ENCODE measurements at places on chromosomes 16 and 17. TPM values are rescaled to one million over a fixed set of nuclear protein-coding genes. Genes with fewer than 3 reads are reported as not detected.
A peak's percentile ranks its signal among the peaks of the same experiment; 100 is the strongest.

- peak; percentile 82 for DNase-seq
Measured at GRCh38 chr16:21159281-21159951, 942 bp downstream of the LDAF1 start.

DNA sequence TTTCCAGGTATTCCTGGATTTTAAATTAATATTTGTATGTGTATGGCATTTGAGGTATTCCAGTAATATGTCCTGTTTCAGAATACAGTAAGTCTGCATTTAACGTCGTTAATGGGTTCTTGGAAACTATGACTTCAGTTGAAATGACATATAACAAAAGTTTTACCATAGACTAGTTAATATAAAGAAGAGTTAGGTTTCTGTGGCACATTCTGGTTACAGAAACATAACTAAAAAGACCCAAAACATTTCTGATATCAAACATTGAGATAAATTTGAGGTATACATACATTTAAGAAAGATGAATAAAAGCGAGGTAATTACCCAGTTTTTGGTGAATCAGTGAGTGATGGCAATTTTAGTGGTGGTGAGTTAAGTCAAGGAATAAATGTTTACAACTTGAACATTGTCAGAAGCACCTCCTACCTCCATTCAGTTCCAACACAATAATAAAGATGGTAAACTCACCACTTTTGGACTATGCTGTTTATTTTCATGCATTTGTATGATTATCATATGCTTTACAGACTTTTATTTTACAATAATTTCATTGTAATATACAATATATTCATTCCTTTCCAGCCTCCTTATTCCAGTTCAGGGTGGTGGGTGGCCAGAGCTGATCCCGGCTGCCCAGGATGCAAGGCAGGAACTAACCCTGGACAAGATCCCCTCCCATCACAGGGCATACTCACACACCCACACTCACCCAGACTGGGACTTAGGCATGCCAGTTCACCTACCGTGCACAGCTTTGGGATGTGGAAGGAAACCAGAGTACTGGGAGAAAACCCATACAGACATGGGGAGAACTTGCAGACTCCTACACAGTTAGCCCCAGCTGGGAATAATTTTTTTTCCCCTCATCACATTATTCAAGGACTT, 9.7 kb downstream of the LUC7L3 start:
- no peak for DNase-seq

GRCh38 chr16:6165330-6165979, 1067.9 kb upstream of the EEF2KMT start:
- no peak for DNase-seq

GRCh38 chr16:64225696-64226095, 896.2 kb downstream of the CDH11 start:
- DNase-seq: no peak

SDK2 gene
- total RNA-seq: 64.2 TPM

GJC1 gene
- 26.8 TPM for total RNA-seq

OR2C1 gene
- total RNA-seq: not detected

ENPP7 gene
- total RNA-seq: not detected

- peak; percentile 30 for DNase-seq
Measured at GRCh38 chr16:27127308-27127707, 60.6 kb downstream of the C16orf82 start.

RNF43 gene
- total RNA-seq: 9.3 TPM

DNA sequence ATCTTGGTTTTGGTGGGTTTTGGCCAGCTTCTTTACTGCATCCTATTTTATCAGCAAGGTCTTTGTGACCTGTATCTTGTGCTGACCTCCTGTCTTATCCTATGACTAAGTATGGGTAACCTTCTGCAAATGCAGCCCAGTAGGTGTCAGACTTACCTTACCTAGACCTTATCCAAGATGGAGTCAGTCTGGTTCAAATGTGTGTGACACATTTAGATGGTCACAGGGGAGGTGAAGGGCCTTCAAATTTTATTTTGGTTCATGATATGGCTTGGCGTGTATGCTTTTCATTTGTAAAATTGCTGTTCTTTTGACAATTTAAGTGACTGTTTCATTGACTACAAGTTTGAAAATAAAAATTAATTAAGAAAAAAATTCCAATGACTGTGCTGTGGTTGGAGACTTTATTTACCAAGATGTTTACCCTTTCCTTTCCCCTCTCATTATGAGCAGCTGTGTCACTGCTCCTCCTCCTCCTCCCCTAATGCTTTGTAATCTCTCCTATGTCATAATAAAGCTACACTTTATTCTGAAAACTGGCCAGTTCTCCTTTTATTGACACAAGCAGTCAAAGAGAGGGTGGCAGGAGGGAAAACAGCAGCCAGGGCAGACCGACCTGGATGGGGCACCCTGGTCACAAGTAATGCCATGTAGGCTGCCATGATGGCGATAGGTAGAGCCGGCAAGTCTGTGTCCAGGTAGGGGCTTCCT, 49.4 kb downstream of the TNFRSF13B start:
- DNase-seq: no peak

RAMP2 gene
- total RNA-seq: not detected

GRCh38 chr17:31529841-31530251, 138.4 kb downstream of the RAB11FIP4 start:
- no peak for DNase-seq

- DNase-seq: no peak
Measured at GRCh38 chr17:49524473-49525359, 29.6 kb downstream of the NGFR start.

DNA sequence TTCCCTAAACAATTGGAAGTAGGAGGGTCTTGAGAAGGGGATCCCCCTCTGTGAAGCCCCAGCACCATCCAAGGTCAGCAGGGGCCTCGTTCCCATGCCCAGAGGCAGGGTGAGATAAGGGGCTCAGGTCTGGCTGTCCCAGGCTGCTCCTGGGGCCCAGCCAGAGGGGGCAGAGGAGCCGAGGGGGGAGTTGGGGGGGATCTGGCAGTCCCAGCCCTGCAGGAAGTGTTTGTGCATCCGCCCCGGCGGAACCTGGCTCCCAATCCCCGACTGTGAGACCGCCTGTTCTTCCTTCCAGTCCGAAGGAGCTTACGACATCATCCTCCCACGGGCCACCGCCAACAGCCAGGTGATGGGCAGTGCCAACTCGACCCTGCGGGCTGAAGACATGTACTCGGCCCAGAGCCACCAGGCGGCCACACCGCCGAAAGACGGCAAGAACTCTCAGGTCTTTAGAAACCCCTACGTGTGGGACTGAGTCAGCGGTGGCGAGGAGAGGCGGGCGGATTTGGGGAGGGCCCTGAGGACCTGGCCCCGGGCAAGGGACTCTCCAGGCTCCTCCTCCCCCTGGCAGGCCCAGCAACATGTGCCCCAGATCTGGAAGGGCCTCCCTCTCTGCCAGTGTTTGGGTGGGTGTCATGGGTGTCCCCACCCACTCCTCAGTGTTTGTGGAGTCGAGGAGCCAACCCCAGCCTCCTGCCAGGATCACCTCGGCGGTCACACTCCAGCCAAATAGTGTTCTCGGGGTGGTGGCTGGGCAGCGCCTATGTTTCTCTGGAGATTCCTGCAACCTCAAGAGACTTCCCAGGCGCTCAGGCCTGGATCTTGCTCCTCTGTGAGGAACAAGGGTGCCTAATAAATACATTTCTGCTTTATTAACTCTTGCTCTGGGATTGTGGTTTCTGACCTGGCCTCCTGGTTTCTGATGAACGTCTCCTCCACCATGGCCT, 14.9 kb downstream of the GPRC5C start:
- peak; percentile 19 for DNase-seq

DNA sequence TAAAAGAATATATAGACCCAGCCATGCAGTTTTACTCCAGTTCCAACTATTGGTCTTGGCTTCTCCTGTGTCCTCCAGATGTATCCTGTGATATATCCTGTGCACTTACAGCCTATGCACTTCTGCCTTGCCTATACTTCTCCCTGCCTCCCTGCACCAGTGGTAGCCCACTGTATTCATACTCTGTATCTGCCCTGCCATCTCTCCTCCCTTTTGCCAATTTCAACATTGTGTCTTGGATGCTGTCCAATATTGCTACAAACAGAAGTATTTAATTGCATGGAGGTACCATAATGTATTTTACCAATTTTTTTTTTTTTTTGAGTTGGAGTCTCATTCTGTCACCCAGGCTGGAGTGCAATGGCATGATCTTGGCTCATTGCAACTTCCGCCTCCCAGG, 242.7 kb downstream of the HAPSTR1 start:
- DNase-seq: no peak

- DNase-seq: no peak
Measured at GRCh38 chr16:23464196-23464595, 11.2 kb upstream of the COG7 start.

DNA sequence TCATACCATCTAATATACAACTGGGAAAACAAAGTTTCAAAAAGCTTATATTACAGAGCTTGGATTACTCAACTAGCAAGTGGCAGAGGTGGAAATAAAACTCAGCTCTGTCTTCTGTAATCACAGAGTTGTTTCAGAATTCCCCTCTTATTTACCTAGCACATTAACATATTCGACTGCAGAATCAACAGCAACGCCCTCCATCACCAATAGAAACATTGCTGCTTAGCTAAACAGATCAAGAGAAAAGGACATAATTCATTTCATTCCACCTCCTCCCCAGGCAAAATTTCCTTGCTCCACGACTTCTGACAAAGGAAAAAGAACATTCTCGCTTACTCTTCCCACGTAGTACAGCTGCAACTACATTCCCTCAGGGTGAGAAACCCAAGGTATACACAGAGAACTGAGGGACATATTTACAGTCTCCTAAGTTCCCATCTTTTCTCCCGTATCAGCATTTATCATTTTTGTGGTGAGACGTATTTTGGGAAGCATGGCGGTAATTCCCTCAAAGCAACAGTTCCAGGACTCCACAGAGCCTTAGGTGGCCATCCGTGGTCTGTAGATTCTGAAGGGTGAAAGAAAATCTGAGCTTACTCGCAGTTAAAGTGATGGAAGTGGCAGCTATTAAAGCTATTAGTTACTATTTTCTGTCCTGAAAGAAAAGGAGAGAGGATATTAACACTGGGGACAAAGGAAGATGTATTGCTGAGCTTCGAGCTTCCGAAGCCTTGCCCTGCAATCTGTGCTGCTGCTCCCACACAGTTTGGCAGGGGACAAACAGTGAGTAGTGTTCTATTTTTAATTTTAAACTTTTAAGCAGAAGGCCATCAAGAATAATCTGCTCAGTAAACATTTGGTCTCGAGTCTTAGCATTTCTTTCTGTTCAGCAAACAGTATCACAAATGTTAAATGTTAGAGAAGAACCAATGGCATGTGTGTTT, 1296.2 kb downstream of the CDH8 start:
- DNase-seq: peak; percentile 9

- DNase-seq: no peak
Measured at GRCh38 chr16:84117494-84117843, 727 bp upstream of the MBTPS1 start.

GRCh38 chr16:23141959-23142740, 7.1 kb downstream of the USP31 start:
- peak; percentile 91 for DNase-seq

- no peak for DNase-seq
Measured at GRCh38 chr17:77476006-77476405, 335.2 kb downstream of the SEC14L1 start.

CIITA gene
- 0.17 TPM for total RNA-seq

DNA sequence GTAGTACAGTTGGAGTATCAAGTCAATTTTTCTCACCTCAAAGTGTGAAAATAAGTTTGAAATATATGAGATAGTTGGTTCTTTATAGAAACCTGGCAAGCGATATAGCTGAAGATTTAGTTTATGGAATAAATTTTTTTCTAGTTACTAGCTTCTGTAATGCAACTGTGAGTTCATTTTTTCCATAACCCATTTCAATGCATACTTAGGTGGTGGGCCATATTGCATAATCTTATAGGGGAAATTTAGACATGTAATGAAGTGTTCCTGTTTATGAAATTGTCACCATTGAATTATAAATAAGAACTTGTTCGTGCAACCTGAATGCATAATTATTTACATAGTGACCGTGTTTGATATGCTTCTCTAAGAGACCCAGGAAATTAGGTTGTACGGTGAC, 9.0 kb downstream of the MOSMO start:
- DNase-seq: no peak

- DNase-seq: no peak
Measured at GRCh38 chr17:43142153-43142552, 17.0 kb upstream of the BRCA1 start.

- no peak for DNase-seq
Measured at GRCh38 chr17:1491443-1492248, 840 bp downstream of the MYO1C start.

KRT25 gene
- total RNA-seq: not detected

- peak; percentile 22 for DNase-seq
Measured at GRCh38 chr17:48558057-48558830, 13.3 kb upstream of the HOXB2 start.

GRCh38 chr17:68763562-68763961, 162.4 kb upstream of the FAM20A start:
- DNase-seq: peak; percentile 64

- DNase-seq: no peak
Measured at GRCh38 chr16:20332411-20332810, 5.1 kb upstream of the GP2 start.

MEOX1 gene
- not detected for total RNA-seq

- DNase-seq: no peak
Measured at GRCh38 chr17:28386391-28386790, 14.9 kb downstream of the SARM1 start.

- DNase-seq: no peak
Measured at GRCh38 chr17:50562242-50563091, 2.0 kb downstream of the CACNA1G start.

DNA sequence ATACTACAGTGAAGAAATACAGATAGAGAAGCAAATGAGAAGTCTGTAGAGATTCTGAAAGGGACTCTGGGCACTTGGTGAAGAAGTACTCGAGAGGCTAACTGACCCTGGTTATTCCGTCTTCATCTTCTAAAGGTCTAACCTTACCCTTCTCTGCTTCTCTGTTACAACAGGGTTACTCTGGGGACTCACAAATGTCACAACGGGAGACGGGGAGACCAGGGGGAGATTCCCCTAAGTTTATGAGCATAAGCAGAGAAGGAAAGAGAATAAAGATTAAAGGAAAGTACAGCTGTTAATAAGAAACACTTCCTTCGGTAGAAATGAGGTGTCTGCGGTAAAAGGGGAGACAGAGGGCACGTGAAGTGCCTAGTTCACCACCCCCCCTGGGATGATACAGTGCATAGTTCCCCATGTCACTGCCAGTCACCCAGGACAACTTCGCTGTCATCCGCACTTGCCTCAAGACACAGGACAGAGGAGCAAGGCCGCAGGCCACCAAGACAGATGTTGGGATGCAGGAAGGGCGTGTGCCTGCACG, 75.2 kb upstream of the TRAP1 start:
- no peak for DNase-seq

HOXB8 gene
- not detected for total RNA-seq

- DNase-seq: no peak
Measured at GRCh38 chr16:1556254-1556653, 22.8 kb downstream of the TMEM204 start.

CA4 gene
- not detected for total RNA-seq

- no peak for DNase-seq
Measured at GRCh38 chr16:68332411-68333121, 21.7 kb downstream of the PRMT7 start.

GRCh38 chr17:65402513-65403496, 158.6 kb downstream of the AXIN2 start:
- DNase-seq: no peak

GRCh38 chr16:29736112-29736511, 9.7 kb downstream of the C16orf54 start:
- DNase-seq: no peak

- DNase-seq: peak; percentile 36
Measured at GRCh38 chr17:15945527-15946191, 729 bp downstream of the ADORA2B start.
